ENCODE measurements at places on chromosomes 1 and 21.

DNA sequence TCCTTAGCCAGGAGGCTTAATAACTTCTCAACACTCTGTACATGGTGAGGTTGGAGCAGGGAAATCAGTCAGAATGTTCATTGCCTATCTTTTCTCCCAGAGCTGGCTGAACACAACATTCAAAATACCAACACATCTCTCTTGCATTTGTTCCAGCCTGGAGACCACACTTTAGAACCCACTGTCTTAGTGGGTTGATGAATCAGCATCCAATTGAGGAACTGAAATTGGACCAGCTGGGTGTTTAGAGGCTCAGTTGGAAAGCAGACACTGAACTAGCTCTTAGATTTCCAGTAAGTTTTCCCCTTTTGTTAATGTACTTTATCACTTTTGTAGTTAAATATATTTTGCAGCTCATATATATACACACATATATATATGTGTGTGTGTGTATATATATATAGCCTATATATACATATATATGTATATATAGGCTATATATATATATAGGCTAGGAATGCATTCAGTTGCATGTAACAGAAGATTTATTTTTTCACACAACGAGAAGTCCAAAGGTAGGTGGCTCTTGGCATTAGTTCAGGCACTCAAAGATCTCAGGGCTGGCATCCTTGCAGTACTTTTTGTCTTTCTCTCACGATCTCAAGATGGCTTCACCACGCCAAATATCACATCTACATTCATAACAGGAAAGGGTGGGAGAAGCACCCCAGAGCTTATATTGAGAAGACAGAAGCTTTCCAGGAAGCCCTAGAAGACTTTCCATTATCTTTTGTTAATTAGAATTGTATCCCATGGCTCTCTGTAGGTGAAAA, 35.0 kb upstream of the HUNK start:
- no peak for DNase-seq

DNA sequence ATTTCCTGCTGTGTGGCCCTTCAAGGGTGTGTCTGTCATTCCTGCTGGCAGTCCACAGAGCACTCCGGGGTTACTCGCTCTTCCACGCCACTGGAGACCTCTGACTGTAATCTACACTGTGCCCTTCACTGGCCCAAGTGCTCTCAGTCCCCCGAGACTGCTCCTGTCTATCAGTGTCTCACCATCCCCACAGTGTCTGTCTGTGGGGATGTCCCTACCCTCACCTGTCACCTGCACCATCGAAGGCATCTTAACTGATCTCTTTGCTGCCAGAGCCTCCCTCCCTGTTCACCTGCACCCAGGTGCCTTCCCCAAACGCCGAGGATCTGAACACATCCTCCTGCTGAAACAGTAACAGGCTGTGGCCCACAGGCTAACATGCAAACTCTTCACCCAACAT, 136.7 kb downstream of the MATN1 start:
- no peak for DNase-seq

DNA sequence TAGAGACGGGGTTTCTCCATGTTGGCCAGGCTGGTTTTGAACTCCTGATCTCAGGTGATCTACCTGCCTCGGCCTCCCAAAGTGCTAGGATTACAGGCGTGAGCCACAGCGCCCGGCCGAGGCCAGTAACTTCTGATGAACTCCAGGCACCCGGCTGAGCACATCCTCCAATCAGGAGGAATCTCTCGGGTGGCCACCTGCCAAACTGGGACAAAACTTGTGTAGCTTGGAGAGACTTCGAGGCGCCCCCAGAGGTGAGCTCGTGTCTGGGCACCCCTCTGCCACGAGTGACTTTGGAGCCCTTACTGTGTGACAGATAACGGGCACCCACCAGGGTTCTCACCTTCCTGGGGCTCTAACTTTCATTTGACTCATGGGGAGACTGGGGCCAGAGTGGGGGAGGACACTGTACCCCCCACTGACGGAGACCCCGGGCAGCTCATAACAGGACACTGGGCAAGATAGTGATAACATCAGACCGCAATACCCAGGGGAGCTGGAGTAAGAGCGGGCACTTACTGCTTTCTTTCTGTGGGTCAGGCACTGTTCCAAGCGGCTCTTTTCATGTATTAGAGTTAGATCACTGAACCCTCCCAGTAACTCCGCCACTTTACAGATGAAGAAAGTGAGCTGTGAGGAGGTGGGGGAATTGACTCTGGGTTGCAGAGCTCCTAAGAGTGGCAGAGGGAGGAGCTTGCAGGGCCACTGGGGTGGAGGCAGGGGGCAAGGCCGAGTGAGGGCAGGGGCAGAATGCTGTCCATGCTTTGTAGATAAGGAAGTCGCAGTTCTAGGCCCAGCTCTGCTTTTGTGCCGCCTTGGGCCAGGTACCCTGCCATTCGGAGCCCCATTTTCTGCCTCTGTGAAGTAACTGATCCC, 1.9 kb upstream of the PADI2 start:
- no peak for DNase-seq

GRCh38 chr1:68197891-68198290, 34.4 kb downstream of the WLS start:
- DNase-seq: no peak

- no peak for DNase-seq
Measured at GRCh38 chr1:38533772-38534472, 325.6 kb downstream of the RRAGC start.

DNA sequence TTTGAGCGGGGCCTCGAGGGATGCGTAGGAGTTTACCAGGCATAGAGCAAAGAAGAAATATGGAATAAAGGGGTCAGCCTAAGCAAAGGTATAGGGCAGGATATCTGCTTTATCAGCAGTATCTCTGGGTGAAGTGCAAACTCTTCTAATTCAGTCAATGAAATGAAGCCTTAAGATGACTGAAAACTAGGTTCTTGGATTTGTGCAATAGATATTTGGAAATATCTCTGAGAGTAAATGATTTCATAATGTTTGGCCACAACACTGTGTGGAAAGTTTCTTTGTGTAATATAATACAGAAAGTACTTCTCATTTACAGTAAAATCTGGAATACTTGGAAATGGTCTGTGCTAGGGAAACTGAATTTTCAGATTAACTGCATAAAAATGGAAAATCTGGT, 26.1 kb downstream of the KCNJ15 start:
- DNase-seq: no peak

GRCh38 chr1:204617256-204618147, 68.0 kb downstream of the LRRN2 start:
- DNase-seq: no peak
